Neural progenitor cell (in vitro differentiated cells): ENCODE measurements at places on chromosomes 6 and 20. TPM values are rescaled to one million over a fixed set of nuclear protein-coding genes. Genes with fewer than 3 reads are reported as not detected.

GRCh38 chr6:116485559-116486184 is 24.5 kb downstream of the CALHM6 start:
- DNase-seq = no peak

DNA sequence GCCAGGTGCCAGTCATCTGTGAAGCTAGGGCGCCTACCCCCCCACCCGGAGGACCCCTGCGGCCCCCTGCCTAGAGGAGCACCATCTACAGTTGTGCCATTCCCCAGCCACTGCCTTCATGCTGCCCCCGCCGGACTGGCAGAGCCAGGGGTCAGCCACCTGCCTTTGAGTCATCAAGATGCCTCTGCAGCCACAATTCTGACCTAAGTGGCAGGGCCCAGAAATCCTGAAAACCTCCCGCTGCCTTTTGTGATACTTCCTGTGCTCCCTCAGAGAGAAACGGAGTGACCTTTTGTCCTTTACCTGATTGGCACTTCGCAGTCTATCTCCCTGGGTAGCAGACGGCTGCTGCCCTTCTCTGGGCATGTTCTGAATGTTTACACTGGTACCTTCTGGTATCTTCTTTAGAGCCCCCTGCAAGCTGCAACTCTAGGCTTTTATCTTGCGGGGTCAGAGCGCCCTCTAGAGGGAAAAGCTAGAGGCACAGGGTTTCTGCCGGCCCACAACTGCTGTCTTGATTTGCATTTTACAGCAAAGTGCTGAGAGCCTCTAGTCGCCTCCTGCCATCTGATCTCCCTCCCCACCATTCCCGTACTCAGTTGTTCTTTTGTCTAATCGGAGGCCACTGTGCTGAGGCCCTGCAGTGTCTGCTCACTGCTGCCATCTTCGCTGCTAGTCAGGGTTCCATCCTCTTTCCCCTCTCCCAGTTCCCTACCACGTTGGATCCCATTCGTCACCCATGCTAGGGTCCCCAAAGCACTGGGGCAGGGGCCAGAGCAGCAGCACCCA is 26.9 kb downstream of the SPATA2 start:
- DNase-seq = peak; percentile 85

SF3B5 gene
- total RNA-seq = 99.0 and 133 TPM in 2 replicates

MDFI gene
- 29.5 and 87.4 TPM in 2 replicates for total RNA-seq

DNA sequence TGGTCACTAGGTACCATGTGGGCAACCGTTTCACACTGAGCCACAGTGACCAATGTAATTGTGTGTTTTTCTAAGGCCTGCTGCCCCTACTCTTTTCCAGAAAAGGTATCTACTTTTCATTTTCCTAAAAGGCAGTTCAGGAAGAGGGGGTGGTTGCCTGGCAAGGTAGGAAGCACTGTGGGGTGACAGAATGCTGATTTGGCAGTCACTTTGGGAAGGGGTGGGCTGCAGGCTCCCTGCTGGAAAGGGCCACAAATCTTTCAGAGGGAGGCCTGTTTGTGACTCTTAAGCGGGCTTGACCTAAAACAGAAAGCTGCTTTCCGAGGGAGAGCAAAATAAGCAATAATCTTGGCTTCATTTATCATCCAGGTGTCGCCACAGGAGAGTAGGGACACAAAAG is 5.2 kb upstream of the NNAT start:
- DNase-seq = no peak

DNA sequence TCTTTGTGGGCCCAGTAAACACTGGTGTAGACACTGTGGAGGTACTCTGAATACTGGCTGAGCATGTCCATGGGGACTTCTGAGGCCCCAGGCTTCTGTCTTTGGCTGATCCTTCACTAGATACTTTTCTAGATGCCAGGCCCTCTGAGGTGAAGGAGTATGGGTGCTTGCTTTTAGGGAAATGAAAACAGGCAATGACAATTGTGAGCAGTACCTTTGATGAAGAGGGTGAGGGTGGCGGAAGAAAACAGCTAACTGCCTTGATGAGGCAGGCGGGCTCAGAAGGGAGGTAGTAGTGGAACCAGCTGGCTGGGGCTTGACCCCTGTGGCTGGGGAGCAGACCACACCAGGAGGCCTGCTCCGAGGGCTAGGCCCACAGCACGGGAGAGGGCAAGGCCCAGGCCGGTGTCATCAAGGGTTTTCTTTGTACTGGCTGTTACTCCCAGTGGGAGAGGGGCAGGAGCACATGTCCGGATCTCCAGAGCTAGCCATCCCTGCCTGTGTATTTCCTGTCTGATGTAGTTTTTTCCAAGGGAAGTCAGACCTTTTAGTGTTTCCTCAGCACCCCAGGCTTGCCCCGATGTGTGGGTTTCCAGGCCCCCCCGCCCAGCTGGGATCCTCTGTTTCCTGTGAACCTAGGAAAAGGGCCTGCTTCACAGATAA is 3.9 kb downstream of the PLCG1 start:
- no peak for DNase-seq

DNA sequence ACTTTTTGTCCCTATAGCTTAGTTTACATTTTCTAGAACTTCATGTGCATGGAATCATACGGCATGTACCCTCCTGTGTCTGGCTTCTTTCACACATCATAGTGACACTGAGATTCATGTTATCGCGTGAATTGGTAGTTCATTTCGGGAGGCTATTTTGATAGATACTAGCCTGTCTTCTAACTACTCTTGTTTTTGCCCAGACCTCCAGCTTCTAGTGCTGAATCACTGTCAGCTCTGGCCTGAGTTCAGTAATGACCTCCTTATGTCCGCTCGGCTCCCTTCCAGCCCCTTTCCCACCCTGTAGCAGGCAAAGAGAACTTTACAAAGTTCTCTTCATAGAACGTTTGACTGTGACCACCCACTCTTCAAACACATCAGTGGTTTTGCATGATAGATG is 14.1 kb downstream of the MYBL2 start:
- DNase-seq = no peak

GRCh38 chr20:17794400-17794799 is 94.6 kb downstream of the BANF2 start:
- no peak for DNase-seq

SSTR4 gene
- total RNA-seq = not detected in 2 replicates

RAET1L gene
- not detected in 2 replicates for total RNA-seq

HLA-DPA1 gene
- total RNA-seq = 1.5 and 2.8 TPM in 2 replicates

PRDM1 gene
- 0.37 and 0.43 TPM in 2 replicates for total RNA-seq

GRCh38 chr6:159212525-159213280 is 43.5 kb downstream of the FNDC1 start:
- peak; percentile 31 for DNase-seq
